ENCODE measurements at places on chromosomes 2 and 18. TPM values are rescaled to one million over a fixed set of nuclear protein-coding genes. Genes with fewer than 3 reads are reported as not detected.

The FEV gene
- total RNA-seq = not detected

The LYPD6B gene
- 9.3 TPM for total RNA-seq

The TCF23 gene
- total RNA-seq = 0.66 TPM

The ATP6V1C2 gene
- total RNA-seq = 0.66 TPM

The FIGN gene
- 4.0 TPM for total RNA-seq

The SNED1 gene
- total RNA-seq = 13.5 TPM

The NIF3L1 gene
- 7.6 TPM for total RNA-seq

The VWC2L gene
- not detected for total RNA-seq

The FKBP7 gene
- total RNA-seq = 2.9 TPM

The KIF5C gene
- total RNA-seq = 2.0 TPM

The L3MBTL4 gene
- 11.2 TPM for total RNA-seq

The DARS1 gene
- total RNA-seq = 29.3 TPM

The HAAO gene
- total RNA-seq = 30.3 TPM
